Amygdala (tissue), 56 donors: ENCODE measurements at places on chromosomes 13 and 19.

DNA sequence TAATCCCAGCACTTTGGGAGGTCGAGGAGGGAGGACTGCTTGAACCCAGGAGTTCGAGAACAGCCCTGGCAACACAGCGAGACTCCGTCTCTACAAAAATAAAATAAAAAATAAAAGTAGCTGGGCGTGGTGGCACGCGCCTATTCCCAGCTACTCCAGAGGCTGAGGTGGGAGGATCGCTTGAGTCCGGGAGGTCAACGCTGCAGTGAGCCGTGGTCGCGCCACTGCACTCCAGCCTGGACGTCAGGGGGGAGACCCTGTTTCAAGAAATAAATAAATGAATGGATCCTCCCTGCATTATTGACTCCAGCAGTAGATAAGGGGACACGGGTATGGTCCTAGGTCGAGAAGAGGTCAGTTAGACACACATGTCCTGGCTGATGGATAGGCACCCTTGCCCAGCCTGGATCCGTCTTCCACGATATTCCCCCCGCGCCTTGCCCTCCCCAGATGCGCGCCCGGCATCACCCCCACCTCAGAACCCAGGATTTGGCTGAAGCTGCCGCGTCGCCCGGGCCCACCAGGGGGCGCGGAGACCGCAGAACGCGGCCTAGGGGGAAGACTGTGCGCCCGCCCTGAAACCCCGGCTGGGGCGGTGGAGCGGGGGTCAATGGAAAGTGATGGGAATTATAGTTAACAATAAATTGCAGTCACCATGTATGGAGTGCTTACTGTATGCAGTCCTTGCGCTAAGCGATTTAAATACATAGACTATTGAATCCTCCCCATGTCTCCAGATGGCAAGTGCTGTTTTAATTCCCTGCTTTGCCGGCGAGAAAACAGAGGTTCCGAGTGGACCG is 2.1 kb upstream of the HOOK2 start:
- peak; percentile 54 for DNase-seq

DNA sequence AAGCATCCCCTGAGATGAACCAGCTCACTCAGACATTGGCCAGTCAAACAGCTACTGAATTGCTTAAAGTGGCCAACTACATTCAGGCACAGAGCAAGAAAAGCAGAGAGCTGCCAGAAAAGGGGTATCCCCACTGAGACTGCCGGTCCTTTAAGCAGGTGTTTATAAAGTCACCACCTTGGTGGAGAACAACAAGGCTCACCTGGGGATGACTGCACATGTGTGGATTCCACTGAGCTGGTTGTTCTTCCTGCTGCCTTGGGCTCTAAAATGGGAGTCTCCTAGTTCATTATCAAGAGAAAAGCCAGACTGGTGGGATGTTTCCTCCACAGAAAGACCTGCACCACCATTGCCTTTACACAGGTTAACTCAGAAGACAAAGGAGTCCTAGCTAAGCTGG is 51.8 kb upstream of the IPO5 start:
- DNase-seq: no peak

GRCh38 chr19:29544656-29545360 is 19.0 kb downstream of the VSTM2B start:
- no peak for DNase-seq

DNA sequence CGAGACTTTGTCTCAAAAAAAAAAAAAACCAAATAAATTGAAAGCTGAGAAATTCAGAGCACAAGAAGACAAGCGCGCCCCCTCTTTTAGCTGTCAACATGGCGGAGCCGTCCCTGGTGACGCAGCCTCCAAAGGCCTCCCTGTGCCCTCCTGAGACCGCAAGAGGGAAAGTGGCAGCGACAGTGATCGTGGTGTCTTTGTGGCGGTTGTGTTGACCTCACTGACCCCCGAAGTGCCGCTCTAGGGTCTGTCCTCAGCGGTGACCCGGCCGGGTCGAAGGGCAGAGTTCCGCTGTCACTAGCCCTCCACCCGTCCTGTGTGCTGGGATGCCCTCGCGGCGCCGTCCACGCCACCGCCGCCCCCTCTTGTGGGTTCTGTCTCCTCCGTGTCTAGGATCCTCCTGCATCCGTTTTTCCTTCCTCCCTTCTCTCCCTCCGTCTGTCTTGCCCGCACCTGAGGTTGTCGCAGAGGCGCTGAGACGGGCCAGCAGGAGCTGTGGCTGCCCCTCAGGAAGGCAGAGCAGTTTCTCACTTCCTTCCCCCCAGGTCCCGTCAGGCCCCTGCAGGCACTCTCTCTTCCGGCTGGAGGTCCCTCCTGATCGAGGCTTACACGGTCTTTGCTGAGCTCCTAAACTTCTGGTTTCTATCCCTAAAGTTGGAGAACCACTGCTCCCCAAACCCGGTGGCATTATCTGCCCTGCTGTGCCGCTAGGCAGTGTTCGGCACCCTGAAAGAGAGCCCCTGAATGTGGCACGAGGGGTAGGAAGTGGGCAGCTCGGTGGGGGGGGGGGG is 7.2 kb downstream of the UHRF1 start:
- no peak for DNase-seq

GRCh38 chr13:88919970-88920628 is 1248.9 kb downstream of the SLITRK5 start:
- no peak for DNase-seq

DNA sequence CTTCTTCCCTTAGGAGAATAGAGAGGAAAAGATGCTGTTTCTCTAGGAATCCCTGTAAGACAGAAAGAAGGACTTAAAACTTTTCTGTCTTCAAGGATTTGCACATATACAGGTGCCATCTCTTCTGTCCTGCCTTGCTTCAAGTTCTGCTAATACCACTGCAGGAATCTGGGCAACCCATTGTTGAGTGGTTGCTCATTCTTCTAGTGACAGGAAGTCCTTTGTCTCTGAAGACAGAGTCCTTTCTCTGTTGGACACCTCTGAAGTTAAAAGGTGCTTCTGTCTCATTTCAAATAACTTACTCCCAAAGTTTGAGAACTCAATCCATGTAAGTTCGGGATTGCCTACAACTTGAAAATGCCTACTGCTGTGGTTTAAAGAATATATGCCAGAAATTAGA is 114.4 kb upstream of the TMTC4 start:
- no peak for DNase-seq

DNA sequence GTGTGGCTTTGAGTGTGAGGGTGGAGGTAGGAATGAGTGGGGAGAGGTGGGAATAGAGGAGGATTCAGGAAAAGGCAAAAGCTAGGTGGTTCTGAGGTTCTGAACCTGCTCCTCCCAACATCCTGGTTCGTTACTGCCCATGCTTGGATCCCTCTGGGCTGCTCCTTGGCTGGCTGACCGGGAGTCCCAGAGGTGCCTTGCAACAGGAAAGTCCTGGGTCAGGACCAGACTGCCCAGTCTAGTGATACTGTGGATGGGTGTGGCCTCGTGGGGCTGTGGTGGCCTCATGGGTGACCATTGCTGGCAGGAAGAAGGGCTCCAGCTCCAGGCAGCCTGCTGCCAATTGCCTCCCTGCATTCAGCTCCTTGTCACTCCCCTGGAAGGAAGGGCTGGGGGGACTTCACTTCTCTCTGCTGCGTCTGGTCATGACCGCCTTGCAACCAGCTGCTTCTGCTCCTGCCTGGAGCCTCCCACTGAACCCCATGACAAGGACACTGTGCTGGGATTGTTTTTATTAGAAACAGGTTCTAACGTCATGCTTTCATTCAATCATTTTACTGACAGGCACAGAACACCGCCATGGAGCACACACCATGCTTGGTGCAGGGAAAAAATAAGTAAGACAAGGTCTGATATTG is 61.5 kb upstream of the UBL3 start:
- DNase-seq: no peak

- DNase-seq: no peak
Measured at GRCh38 chr19:56829596-56829995, 10.9 kb downstream of the PEG3 start.

DNA sequence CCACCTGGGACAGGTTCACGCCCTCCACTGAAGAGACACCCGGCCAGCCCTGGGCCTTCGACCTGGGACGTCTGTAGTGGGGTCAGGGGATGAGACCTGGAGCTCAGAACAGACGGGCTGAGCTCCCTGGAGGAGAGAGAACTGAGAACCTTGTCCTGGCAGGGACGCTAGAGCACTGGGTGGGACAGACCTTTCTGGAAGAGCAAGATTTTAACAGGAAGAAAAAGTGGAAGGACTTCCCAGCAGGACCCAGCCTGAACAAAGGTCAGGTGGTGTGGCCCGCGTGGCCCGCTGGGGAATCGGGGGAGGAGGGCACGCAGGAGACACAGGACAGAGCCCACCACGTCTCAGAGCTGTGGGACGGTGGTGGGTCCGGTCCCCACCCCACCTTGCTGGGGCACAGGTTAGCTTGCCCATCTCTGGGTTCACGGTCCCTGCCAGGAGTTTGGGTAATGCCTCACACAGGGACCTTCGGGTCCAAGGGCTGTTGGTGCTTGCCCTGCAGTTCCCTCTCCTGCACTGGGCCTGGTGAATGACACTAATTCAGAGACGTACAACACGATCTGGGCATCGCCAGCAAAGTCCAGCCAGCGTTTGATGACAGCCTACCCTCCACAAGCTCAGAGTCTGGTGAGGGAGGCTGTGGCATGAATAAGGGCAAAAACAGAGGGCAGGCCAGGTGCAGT is 1.2 kb upstream of the EFNA2 start:
- DNase-seq: no peak

DNA sequence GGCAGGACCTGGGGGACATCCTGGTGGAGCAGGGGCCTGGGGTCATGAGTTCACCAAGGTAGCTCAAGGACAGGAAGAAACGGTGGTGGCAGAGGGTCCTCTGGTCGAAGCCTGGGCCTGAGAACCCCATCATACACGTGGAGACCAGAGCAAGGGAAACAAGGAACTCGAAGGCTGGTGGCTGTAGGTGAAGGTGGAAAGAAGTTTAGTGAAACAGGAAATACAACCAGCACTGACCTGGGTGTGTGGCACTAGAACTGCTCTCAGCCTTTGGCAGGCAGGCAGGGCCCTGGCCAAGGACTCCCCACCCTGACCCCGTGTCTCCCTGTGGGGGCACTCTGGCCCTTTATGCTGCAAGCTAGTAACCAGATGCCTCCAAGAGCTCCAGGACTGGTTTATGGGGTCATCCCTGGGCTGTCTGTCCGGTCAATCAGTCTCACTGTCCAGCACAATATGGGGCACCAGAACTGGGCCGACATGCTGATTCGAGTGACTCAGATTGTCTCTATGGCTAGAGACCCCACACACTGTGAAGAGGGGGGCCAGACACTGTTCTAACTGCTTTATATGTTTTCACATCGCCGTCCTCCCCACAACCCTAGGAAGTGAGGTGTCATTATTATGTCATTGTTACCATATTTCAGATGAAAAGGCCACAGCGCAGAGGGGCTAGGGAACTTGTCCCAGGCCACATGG is 3.8 kb downstream of the COX6B2 start:
- DNase-seq: no peak

- no peak for DNase-seq
Measured at GRCh38 chr13:24181991-24182702, 21.6 kb downstream of the SPATA13 start.

DNA sequence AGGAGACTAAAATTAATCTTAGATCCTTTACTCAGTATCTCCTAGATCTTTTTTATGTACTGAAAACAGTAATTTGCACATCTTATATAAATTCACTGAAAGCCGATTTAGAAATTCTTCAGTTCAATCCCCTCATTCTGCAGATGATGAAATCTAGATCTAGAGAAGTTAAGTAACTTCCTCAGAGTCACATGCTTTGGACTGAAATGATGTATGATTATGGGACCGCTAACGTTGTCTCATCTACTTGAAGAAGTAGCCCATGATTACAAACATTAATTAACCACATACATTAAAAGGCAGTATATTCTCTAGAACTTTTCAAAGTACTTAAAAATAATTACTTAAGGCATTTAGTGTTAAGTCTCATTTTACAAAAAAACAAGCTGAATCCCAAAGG is 37.8 kb downstream of the ELF1 start:
- no peak for DNase-seq

GRCh38 chr13:24678151-24678550 is 2.1 kb upstream of the ATP12A start:
- no peak for DNase-seq
